ENCODE measurements at places on chromosomes 2 and 18.

GRCh38 chr2:20352581-20353216 lies 2.1 kb upstream of the PUM2 start:
- DNase-seq: no peak

- no peak for DNase-seq
Observed at GRCh38 chr18:13565228-13565627, 161.1 kb downstream of the FAM210A start.

DNA sequence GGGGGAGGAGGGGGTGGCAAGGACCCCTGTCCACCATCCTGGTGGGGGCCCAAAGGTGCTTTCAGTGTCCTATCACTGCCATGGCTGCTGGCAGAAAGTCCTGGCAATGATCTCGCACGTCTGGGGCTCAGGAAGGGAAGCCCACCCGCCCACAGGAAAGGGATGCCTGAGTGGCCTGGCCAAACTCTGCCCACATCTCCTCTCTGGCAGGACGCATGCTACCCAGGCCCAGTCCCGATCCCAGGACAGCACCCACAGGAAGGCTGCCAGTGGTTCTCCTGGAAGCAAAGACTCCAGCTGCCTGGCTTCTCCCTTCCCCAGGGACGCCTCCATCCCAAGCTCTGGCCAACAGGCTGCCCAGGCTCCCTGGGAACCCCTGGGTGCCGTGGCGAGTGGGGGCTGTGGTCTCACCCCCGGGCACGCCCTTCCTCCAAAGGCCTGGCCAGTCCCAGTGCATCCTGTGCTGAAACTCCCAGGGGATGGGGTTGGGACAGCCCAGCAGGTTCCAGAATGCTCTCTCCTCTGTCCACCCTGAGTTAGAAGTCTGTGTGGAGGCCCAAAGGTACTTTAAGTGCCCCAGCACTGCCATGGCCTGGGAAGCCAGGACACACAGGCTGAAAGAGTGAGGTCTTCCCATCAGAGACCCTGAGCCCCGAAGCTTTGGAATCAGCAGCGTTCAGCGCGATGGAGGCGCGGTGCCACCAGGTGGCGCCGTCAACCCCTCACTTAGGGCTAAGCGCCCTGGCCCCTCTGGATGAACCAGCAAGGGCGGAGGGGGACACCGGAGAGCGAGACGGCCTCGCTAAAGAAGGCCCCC lies 29.8 kb upstream of the TAF1B start:
- no peak for DNase-seq

DNA sequence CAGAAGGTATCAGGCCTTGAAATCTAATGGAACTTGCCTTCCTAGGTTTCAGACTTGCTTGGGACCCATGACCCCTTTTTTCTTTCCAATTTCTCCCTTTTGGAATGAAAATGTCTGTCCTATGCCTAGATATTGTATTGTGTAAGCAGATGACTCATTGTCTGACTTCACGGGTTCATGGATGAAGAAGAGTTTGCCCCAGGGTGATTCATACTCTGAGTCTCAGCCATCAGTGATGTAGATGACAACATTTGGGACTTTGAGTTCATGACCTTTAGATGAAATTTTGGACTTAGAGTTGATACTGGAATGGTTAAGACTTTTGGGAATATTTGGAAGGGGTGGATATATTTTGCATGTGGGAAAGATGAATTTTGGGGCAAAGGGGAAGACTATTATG lies 11.2 kb upstream of the SCYGR5 start:
- no peak for DNase-seq

DNA sequence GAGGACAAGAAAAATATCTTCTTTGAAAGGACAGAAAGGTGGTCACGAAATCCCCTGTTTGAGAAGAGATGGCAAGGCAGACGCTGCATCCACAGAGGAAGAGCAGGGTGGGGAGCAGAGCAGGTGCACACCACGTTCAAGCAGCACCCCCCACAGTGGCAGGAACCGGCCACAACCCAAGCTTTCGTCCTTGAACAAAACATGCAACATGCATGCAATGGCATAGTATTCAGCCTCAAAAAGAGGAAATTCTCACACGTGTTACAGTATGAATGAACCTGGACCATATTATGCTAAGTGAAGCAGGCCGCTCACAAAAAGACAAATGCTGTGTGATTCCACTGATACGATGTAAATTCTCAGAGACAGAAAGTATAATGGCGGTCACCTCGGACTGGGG lies 51.4 kb downstream of the CMPK2 start:
- DNase-seq: no peak

DNA sequence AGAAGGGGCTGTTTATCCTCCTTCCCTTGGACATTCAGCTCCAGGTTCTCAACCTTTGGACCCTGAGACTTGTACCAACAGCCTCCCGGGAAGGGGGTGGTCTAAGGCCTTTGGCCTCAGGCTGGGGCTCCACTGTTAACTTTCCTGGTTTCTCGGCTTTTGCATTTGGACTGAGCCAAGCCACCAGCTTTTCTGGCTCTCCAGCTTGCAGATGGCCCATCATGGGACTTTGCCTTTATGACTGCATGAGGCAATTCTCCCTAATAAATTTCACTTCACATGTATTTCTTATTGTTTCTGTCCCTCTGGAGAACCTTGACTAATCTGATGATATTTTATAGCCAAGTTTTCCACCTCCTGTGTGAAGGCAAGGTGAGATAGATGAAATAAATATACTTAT lies 180.8 kb downstream of the PPP1R1C start:
- peak; percentile 15 for DNase-seq

DNA sequence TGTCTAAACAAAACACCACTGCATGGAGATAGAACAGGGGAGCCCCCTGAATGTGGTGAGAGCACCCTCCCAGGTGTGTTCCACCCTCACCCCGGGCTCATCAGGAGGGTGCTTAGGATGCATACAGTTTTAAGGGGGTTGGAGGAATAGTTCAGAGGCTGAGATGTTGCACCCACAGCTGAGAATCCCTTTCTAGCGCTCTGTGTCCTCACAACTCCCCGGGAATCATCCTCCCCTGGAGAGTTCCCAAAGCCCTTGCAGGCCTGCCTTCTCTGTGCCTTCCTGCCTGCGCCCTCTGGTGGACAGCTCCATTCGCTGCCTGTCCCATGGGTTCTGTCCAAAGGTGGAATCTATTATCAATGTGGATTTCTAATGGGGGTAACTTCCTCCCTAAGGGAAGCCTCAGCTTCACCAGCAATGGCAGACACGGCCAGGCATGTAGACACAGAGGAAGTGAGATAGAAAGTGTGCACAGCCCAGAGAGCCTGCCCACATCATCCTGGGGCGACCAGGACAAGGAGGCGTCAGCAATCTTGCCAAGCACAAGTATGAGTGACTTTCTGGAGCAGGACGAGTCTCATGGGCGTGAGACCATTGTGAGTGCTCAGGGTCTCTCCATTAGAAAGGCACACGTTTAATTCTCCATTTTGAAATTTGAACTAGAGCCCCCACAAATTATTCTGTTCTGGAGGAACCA lies 1.2 kb upstream of the UGT1A5 start:
- peak; percentile 61 for DNase-seq

GRCh38 chr2:217356781-217357180 lies 496.9 kb upstream of the TNP1 start:
- DNase-seq: no peak

DNA sequence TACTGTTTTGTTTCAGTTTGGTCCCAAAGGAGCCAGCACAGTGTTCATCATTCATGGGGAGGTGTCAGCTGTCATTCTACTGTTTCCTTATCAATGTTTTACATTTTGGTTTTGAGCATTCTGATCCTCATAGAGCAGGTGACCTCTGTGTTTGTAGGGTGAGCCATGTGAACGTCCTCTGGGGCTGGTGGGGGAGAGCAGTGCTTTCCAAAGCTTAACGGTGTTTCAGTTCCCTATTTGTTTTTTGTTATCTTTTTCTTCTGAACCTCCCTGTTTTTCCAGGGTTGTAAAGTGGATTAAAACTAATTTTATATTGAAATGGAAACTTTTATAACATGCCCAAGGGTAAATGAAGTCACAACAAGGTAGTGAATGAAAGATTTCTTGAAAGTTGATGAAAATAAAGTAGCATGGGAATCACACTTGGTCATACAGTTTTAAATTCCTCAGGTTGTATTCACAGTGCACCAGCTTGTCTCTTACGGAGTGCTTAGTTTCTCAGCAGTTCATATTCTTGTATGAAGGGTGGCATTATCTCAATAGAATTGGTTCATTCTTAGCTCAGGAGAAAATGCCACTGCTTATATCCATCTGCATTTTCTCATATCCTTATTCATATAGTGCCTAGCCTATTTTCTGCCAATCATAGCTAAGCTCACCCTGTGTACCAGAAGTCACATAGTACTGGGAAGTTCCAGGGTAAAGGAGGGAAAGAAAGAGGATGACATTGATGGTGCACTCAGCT lies 54.5 kb downstream of the MAP4K4 start:
- no peak for DNase-seq

DNA sequence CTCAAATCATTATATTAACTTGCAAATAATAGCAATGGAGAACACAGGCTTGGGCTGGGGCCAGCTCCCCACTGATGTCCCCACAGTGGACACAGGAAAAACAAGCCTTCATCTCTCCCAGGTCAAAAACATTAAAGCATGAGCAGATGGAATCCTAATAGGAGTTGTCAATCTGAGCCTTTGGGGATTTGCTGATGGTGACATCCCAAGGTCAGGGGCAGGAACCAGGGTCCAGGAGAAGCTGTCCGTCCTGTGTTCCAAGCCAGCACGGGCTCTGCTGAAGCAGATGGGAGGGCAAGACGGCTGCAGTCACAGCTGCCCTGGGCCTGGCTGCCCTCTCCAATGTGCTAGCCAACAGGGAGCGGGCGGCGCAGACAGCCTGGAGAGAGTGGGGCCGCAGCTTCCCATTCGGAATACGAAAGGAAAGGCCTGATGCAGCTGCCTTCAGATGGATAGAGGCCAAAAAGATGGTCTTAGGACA lies 135.5 kb downstream of the NDUFA10 start:
- DNase-seq: no peak

GRCh38 chr2:166238176-166238575 lies 110.4 kb upstream of the SCN1A start:
- no peak for DNase-seq

DNA sequence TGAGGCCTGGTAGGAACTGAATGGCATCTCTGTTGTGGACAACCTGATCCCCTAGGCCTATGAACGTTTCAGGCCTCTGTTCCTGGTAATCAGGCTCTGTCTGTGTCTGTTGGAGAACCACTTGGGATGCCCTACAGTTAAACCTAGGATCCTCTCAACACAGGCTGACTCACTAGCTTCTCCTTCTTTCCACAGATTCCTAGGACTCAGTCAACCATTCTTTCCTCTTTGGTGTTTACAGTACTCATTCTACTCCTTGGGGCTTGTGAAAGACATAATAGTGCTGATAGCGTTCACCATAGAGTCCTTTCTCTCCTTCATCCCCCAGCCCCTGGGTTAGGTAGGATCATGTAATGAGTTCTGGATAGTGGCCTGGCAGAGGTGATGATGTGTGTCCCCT lies 544.3 kb downstream of the METTL4 start:
- no peak for DNase-seq

GRCh38 chr2:85549826-85550225 lies 10.9 kb downstream of the MAT2A start:
- DNase-seq: no peak

- DNase-seq: no peak
Observed at GRCh38 chr2:96110621-96111256, 5.6 kb downstream of the ADRA2B start.

GRCh38 chr18:74342416-74343043 lies 26.9 kb downstream of the C18orf63 start:
- DNase-seq: peak; percentile 70
